ENCODE measurements at places on chromosomes 12 and 14.

DNA sequence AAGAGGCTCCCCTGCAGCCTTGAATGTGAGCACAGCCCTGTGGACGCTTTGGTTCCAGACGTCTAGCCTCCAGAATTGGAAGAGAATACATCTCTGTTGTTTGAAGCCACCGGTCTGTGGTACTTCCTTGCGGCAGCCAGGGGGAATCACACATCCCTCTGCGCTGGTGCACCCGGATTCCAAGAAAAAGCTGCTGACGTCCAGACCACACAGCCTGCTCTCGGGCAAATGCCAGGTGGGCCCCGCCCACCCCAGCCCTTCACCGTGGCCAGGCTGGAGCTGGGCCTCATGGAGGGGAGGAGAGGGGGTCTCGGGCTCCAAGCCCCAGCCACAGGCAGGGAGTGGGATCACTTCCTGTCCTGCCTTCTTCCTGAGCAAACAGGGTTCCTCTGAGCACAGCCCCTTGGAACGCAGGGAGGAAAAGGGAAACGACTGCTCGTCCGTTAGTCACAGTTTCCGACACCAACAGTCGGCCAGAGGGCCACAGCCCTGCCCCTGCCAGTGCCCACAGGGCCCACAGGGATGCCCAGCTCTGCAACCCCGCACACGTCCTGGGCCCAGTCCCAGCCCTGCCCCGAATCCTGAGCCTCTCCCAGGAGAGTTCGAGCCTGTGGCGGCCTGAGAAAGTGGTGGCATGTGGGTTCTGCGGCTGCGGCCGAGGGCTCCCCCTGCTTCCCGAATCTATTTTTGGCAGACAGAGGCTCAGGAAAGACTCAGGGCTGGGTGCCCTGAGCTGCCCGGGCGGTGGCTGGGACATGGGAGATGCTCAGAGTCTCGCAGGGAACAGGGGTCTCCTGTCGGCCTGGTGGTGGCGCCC is 85.3 kb downstream of the RFLNA start:
- DNase-seq, result no peak

GRCh38 chr14:98957211-98958047 is 314.6 kb downstream of the BCL11B start:
- no peak for DNase-seq

DNA sequence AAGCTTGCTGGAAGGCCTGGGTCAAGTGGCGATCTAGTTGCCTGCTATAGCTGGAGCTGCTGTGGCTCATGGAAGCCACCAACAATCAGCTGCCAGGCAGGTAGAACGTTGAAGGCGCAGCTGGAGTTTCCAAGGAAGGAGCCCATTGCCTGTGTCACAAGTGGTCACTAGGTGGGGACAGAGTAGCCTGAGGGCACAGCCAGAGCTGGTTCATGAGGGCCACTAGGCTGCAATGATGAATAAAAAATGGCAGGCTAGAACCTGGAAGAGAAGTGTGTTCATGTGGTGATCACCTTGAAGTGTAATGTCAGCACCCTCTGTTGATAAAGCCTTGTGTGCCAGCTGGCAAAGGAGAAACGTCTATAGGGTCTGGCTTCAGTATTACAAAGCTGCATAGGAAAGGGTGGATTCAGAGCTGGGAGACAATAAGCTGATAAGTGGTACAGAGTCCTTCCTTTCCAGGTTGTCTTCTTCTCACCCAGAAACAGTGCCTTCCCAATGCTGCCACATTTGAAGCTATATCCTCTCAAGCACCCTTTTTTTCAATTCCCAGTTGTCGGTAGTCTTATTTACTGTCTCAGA is 165.8 kb downstream of the EMP1 start:
- DNase-seq, result peak; percentile 62

DNA sequence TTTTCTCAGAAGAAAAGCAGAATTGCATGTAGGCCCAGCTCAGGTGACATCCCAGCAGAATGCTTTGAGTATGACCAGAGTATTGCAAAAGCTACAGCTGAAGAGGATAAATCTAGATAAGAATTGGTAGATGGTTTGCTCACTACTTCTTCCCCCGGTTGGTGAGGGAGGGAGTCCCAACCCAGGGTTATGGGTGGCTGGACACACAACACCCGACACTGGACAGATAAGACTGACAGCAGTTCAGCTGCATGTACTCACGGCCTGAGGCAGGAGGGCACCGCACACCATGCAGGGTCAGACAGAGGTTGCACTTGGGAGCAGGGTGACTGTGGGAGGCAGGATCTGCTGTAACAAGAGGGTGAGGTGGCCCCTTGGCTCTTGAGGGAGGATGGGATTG is 1.7 kb upstream of the CLEC4C start:
- no peak for DNase-seq

- DNase-seq, result no peak
Measured at GRCh38 chr12:92905811-92906554, 23.1 kb downstream of the EEA1 start.

DNA sequence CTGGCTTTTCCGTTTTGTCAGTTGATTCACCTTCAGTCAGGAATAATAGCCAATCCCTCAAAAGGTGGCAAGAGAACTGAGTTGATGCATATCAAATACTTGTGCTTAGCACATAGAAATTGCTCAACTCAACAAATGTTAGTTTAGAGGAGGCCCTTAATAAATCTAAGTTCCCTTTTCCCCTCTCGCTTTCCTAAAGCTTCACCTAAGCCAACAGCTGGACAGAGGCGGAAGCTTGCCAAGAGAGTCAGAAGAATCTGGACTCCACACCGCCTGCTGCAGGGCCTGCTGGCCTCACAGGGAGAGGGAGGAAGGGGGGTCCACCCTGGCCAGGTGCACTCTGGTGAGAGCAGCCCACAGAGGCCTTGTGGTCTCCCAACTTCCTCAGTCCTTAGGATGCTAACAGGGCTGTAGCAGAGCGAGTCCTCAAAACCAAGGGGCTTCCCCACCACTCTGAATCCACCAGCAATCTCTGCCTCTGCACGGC is 213.1 kb downstream of the CHST11 start:
- no peak for DNase-seq

- DNase-seq, result no peak
Measured at GRCh38 chr14:67050896-67051295, 138.3 kb upstream of the GARIN2 start.

DNA sequence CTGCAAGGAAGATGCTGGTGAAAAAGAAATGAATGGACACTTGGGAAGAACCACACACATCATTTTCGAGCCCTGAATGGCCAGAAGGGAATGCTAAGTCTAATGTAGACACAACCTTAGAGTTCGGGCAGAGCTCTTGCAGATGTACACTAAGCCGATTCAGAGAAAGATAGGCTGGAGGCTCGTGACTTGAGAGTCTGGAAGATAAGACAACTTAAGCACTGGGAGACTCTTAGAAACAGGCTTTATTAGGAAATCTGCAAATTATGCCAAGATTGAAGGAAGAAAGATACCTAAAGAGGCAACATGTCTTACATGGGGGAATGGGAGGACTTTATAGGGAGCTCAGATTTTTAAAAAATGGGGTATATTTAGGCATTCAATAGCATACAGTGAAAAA is 13.5 kb downstream of the TBPL2 start:
- DNase-seq, result no peak

- DNase-seq, result no peak
Measured at GRCh38 chr14:93114713-93115068, 1.0 kb downstream of the ITPK1 start.

DNA sequence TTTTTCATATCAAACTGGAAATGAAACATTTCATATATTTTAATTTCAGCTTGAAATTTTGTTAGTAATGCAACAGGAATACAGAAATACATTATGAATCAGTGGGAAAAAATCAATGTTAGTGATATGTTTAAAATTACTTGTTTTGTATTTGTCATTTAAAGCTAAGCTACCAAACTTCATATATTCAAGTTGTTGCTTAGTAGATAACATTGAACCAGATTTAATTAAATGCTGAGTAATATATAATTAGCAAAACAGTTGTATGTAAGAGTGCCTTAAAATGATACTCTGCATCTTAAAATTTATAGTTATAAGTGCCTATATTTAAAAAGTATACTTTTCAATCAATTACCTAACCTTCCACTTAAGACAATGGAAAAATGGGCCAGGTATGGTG is 5.0 kb downstream of the CHURC1 start:
- no peak for DNase-seq

DNA sequence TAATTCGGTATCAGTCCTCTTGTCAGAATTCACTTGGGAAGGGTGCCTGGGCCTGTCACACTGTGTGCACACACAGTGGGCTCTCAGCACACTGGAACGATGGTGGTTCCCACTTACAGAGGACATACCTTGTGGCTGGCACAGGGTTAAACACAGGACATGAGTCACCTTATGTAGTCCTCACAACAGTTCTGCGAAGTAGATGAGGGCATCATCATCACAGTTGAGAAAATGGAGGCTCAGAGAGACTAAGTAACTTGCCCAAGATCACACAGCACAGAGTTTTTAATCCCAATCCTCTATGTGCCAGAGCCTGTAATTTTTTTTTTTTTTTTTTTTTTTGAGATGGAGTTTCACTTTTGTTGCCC is 90.7 kb downstream of the NINJ2 start:
- DNase-seq, result no peak

GRCh38 chr12:67910360-67911274 is 78.6 kb upstream of the IFNG-AS1 start:
- DNase-seq, result peak; percentile 50

DNA sequence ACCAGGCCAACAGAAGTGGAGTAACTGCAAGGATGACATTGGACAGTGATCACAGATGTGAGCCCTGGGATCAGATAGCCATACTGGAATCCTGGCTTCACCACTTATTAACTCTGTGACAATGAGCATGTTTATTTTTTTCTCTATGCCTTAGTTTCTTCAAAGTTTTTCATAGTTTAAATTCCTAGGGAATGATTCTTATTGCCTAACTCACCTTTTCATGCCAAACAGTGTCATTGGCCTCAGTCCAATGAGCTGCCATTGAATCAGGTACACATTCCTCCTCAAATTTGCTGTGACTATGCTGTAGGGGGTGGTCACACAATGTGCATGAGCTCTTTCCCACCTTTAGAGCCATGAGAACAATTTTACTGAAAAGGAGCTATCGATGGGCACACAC is 342.3 kb downstream of the SYT1 start:
- DNase-seq, result no peak

- DNase-seq, result no peak
Measured at GRCh38 chr12:48118284-48118871, 786 bp upstream of the PFKM start.

DNA sequence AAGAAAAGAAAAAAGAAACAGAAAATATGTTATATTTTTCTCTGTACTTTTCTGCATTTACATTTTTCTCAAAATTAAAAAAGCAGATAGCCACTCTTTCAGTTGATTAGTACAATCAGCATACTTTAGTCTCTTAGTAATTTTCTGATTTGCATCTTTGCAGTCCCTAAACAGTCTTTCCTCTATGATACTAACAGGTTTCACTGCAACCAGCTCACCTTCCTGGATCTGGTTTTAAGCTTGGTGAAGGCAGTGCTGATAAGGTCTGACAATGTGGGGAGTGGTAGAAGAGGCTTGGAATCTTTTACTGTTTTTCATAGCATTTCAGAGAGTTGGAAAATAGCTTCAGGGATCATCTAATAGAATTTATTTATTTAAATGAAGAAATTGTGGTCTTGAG is 457.6 kb downstream of the ZFP36L1 start:
- DNase-seq, result no peak

DNA sequence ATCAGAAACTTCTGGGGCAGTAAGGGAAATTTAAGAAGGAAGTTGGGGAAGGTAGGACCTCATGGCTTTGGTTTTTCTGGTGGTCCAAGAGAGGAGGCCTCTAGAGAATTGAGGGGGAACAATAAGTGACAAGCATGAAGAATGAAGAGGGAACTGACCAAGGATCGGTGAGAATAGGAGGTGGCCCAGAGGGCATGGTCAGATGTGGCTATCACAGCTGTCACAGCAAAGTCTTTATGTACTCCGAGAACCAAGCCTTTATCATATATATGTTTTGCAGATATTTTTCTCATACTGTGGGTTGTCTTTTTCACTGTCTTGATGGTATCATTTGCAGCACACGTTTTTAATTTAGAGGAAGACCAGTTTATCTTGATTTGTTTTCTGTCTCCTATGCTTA is 64.3 kb downstream of the PPP2R5C start:
- DNase-seq, result no peak

- no peak for DNase-seq
Measured at GRCh38 chr12:40106655-40107054, 774 bp upstream of the SLC2A13 start.

DNA sequence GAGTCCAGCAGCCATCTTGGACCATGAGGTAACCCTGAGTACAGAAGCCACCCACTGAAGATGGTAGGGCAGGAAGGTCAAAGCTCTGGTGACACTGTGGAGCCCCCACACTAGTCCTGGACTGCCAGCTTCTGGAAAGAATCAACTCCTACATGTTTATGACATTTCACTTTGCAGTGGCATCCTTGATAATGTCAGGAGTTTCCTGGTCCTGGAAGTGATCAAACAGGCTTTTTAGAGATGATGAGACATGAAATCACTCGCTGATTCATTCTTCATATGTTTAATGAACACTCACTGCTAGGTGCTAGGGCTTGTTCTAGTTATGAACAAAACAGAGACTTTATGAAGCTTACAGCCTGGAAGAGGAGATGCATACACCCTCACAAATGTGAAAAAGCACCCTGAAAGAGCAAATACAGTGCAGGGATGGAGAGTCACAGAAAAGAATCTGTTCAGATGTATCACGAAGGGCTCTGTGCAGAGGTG is 15.8 kb upstream of the HNF1A start:
- no peak for DNase-seq

DNA sequence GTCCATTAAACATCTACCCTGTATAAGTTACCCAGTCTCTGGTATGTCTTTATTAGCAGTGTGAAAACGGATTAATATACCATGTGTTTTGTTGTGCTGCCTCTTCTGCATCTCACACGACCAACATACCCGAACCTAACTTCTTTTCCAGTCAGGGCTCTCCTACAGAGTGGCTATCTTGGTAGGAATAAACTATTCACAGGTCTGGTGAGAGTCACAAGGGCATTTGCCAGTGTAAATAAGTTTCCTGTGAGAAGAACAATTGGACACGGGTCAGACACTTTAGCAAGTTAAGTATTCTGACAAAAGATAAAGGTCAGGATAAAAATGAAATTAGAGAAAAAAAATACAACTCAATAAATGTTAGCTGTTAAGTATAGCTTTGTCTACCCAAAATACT is 60.9 kb downstream of the MYF5 start:
- no peak for DNase-seq

All from COLO829 (cell line).